Stimulated activated memory B cell treated with anti-CD40 and anti-IgM and Interleukin-4, amounts not matched to agents 10 μg/mL and 1 μg/mL and 100 μg/mL, for 72 hours (primary cell): ENCODE measurements at places on chromosomes 7 and 10.

DNA sequence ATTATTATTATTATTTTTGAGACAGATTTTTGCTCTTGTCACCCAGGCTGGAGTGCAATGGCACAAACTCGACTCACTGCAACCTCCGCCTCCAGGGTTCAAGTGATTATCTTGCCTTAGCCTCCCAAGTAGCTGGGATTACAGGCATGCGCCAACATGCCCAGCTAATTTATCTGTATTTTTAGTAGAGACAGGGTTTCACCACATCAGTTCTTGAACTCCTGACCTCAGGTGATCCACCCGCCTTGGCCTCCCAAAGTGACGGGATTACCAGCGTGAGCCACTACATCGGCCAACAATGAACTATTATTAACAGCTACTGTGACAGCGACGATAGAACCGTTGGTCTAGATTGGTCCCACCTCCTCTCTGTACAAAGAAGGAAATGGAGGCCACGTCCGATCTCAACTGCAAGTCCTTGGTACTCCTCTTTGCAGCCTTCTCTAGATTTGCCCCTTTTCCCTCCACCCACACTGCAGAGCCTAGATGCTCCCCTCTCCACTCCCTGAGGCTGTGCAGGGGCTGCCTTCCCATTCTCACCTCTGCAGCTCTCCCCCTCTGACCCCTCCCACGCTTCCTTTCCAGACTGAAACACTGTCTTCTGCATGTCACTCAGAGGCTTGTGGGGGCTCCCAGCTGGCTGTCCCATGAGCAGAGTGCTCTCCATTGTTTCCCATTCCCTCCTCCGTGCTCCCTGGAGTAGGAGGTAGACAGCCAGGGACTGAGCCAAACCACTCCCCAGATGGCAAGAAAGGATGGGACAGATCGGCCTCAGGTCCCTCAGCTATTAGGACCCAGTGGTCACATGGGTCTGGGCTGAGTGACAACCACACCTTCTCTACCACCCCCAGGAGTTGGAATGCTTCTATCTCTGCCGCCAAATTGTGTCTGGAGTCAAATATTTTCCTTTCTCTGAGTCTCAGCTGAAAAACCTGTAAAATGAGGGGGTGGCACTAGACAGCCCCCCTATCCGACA lies 2.3 kb downstream of the LOXL4 start:
- no peak overlapping the region for H3K4me3 ChIP-seq
- H3K27ac ChIP-seq = no peak overlapping the region
- H3K4me1 ChIP-seq = no peaks in the 10 kb centered on the region
- H3K36me3 ChIP-seq = peaks cover 4% of the 10 kb centered on the region
- no peak for ATAC-seq
- H3K27me3 ChIP-seq = peaks cover 28% of the 10 kb centered on the region

- no peaks in the 10 kb centered on the region for H3K4me1 ChIP-seq
- no peak overlapping the region for H3K27ac ChIP-seq
- H3K36me3 ChIP-seq = no peaks in the 10 kb centered on the region
- no peak overlapping the region for H3K4me3 ChIP-seq
- no peak for ATAC-seq
Observed at GRCh38 chr7:11539853-11540252, 292.1 kb downstream of the THSD7A start.

DNA sequence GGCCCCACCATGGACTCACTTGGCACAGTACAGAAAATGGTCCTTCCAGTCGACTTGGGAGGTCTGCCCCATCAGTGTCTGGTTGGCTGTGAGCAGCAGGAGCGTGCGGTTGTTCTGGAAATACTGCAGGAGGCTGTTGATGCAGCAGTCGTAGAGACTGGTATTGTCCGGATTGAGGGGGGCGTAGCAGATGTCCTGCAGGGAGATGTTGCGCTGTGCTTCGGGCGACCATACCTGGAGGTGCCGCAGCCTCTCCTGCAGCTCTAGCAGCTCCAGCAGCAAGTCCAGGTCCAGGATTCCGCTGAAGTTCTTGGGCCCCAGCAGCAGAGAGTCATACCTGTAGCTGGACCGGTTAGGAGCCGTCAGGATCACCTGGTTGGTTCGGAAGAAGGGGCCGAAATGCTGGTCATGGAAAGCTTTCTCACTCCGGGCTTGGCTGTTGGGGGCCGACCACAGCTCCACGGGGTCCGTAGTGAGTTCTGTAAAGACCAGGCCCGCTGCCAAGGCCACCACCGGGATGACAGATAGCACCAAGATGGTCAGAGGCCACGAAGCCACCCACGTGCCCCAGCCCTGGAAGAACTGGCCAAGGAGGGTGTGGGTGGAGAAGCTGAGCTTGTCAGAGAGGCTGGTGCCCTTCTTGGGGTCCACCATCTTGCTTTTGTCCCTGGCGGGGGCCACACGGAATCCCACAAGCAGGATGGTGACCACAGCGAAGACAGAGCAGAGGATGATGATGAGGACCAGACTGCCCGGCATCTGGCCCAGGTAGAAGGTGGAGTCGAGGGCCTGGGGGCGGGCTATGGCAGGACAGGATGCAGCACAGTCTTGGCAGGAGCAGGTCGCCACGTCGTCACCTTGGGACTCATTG lies 2.1 kb downstream of the NPC1L1 start:
- no peaks in the 10 kb centered on the region for H3K4me1 ChIP-seq
- H3K27me3 ChIP-seq = peaks cover 21% of the 10 kb centered on the region
- no peak for ATAC-seq
- no peak overlapping the region for H3K4me3 ChIP-seq

- ATAC-seq = no peak
- H3K27ac ChIP-seq = no peak overlapping the region
- H3K4me1 ChIP-seq = peaks cover 6% of the 10 kb centered on the region
Observed at GRCh38 chr7:155252892-155253501, 44.7 kb upstream of the INSIG1 start.

DNA sequence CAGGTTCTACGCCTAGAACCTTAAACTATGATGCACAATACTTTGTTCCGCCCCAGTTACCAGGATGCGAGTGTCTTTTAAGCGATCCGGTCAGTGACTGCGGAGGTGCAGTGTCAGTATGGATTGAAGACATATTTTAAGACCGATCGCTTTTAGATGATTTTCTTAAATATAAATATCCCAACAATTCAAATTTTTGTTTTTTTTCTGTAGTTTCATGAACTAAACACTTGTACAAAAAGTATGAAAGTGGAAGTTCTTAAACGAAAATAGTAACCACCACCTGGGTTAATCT lies 835 bp downstream of the COMMD3 start:
- no peaks in the 10 kb centered on the region for H3K27me3 ChIP-seq
- peak overlapping the region; percentile 98 for H3K27ac ChIP-seq
- peaks cover 18% of the 10 kb centered on the region for H3K4me1 ChIP-seq
- H3K4me3 ChIP-seq = peak overlapping the region; percentile 97
- peak; percentile 41 for ATAC-seq
- H3K36me3 ChIP-seq = no peaks in the 10 kb centered on the region

GRCh38 chr10:9869606-9870176 lies 1148.0 kb upstream of the CELF2 start:
- H3K27me3 ChIP-seq = no peaks in the 10 kb centered on the region
- no peak for ATAC-seq
- H3K4me3 ChIP-seq = no peak overlapping the region
- H3K27ac ChIP-seq = no peak overlapping the region
- no peaks in the 10 kb centered on the region for H3K36me3 ChIP-seq

- H3K36me3 ChIP-seq = peaks cover 63% of the 10 kb centered on the region
- H3K4me3 ChIP-seq = no peak overlapping the region
- H3K27me3 ChIP-seq = no peaks in the 10 kb centered on the region
- no peak for ATAC-seq
- no peak overlapping the region for H3K27ac ChIP-seq
Observed at GRCh38 chr7:781186-781849, 51.0 kb upstream of the SUN1 start.
